ENCODE measurements at places on chromosomes 6 and 20. TPM values are rescaled to one million over a fixed set of nuclear protein-coding genes. Genes with fewer than 3 reads are reported as not detected.

Gene CENPW
- 75.1 TPM for total RNA-seq

Gene NR2E1
- not detected for total RNA-seq

Gene LINC00237
- total RNA-seq = not detected

Gene FILIP1
- not detected for total RNA-seq

Gene SEL1L2
- total RNA-seq = not detected

Gene NKAPL
- not detected for total RNA-seq

Gene ZSCAN26
- total RNA-seq = 6.4 TPM

Gene ZBTB46
- 4.6 TPM for total RNA-seq

Gene MYBL2
- total RNA-seq = 80.3 TPM

Gene ERVFRD-1
- not detected for total RNA-seq

Gene LY6G6D
- not detected for total RNA-seq

Gene ENPP1
- 1.4 TPM for total RNA-seq

Gene MTCH1
- 109 TPM for total RNA-seq

Gene RIMS1
- total RNA-seq = not detected

Gene CST2
- not detected for total RNA-seq

Gene TDRD6
- total RNA-seq = not detected

Gene LBP
- total RNA-seq = not detected

All from activated CD4-positive, alpha-beta memory T cell treated with anti-CD3 and anti-CD28 coated beads for 36 hours (primary cell).